ENCODE measurements at places on chromosomes 4 and X.

- DNase-seq: no peak
These were observed 123.6 kb downstream of the RELL1 start for GRCh38 chr4:37562592-37562991.

GRCh38 chrX:96906741-96907140 lies 23.0 kb downstream of the RPA4 start:
- no peak for DNase-seq

- DNase-seq: no peak
These were observed 61.9 kb upstream of the CLDN34 start for GRCh38 chrX:9905288-9905687.

- no peak for DNase-seq
These were observed 6.6 kb downstream of the FBXL5 start for GRCh38 chr4:15648600-15648999.

DNA sequence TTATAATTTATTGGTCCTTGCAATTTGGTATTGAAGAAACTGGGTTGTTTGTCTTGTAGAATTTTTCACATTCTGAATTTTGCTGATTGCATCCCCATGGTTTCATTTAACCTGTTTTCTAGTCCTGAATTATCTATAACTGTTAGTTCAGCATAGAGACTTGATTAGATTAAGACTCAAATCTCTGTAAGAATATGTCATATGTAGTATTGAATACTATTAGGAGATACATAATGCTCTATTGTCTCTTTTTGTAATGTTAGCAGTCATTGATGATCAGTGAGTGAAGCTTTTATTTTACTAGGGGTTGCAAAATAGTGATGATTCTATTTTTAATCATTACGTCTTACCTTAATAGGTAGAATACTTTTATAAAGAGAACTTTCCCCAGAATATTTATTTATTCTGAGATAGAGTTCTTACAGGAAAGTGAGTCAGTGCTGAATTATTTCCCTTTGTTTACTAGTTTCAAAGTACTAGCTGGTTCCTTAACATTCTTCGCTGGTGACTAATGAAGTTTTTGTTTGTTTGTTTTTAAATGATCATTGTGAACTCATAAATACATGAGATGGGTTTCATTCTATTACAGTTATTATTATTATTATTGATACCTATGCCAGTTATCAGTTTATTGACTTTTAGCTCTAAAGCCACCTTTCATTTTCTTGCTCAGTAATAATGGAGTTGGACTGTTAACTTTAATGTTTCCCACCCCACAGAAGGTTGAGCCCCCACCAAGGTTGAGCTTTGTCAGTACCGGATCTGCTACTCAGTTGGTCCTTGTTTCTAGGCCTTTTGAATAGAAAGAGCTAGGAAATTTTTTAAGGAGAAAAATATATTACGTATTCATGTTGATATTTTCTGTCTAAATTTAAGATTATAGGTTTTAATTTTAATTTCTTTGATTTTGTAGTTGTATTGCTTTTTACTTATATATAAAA lies 102.3 kb downstream of the LARP1B start:
- no peak for DNase-seq

DNA sequence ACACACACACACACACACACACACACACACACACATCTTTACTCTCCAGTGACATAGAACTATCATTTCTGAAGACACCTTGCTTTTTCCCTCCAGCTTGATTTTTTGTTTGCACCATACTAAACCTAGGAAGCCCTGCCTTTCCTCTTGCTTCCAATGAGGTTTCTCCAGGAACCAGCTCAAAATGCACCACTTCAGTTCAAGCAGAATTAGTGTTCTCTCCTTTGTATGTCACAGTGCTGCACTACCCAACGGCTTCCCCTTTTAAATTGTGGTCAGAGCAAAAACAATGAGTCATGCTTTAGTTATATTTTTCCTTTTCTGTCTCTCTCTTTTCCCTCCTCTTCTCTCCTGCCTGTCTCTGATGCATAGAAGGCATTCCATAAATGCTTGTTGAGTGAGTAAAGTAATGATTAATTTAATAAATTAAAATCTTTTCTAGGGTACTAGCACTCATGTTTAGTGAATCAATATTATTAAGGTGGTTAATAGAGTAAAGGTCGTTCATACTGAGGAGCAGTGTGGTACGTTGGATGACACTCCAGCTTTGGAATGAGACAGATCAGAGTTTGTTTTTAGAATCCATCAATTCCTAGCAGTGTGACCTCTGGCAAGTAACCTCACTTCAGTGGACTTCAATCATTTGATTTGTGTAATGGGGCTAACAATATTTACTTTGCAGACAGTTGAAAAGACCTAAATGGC lies 5.9 kb downstream of the RTL3 start:
- no peak for DNase-seq

DNA sequence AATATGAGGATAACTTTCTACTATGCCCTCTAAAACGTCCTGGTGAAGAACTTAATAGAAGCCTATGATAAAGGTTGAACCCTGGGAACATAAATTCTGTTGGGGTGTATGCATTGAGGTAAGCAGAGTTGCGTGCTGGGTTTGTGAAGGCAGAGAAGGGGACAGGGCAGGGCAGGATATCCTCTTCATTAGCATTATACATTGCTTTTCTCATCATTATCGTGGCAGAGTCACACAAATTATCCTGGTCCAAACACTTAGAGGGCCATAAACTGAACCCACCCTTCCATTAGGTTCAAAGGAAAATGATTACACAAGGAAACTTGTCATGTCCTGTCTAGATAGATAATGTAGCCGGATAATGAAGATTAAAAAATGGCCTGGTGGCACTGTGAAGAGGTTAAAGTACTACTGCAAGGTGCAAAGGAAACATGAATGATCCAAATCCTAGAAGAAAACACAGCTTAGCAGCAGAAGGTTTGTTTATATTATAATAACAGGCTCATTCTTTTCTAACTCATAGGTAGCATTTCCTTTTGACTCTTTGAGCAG lies 189.1 kb downstream of the SPCS3 start:
- no peak for DNase-seq

- no peak for DNase-seq
These were observed 5.2 kb downstream of the POU4F2 start for GRCh38 chr4:146643812-146644401.

DNA sequence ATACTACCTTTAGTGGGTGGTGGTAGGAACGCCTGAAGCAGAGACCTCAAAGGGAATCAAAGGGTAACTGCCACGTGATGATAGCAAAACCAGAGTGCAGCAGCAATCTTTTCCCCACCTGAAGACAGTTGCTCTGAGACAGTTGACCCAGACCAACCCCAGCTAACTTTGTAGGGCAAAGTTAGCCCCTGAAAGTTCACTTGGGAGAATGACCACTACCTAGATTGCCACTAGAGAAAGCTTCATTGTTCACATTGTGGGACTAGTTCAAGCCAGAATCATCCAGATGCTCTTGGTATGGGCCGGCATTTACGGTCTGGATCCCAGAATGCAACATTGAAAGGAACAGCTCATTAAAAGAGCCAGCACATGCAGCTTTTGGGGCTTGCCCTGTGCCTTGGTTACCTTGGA lies 4.1 kb downstream of the SEPTIN6 start:
- no peak for DNase-seq

- DNase-seq: no peak
These were observed 191.8 kb downstream of the MAML3 start for GRCh38 chr4:139962130-139962684.

DNA sequence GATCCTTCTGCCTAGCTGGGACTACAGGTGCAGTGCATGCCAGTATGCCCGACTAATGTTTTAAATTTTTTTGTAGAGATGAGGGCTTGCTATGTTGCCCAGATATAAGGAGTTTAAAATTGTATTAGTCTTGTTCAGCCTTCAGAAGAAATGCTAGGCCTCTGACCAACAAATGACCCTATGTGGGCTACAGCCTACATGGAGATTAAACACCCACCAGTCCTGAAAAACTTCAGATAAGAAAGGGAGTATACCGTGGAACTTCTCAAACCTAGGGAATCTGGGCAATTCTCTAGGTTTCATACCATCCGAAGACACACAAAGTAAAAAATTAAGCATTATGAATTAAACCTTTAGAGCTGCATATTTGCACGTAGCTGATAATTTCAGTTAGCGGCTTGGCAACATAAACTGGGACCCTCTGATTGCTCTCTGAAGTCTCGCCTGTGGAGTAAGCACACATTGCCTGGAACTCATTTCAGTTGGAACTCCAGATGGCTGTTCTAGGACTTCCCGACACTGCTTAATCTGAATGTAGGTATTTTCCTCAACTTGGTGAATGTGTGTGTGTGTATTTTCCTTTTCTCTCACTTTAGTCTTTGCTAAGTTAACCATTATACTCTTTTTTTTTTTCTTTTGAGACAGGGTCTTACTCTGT lies 33.0 kb downstream of the MOB1B start:
- no peak for DNase-seq

DNA sequence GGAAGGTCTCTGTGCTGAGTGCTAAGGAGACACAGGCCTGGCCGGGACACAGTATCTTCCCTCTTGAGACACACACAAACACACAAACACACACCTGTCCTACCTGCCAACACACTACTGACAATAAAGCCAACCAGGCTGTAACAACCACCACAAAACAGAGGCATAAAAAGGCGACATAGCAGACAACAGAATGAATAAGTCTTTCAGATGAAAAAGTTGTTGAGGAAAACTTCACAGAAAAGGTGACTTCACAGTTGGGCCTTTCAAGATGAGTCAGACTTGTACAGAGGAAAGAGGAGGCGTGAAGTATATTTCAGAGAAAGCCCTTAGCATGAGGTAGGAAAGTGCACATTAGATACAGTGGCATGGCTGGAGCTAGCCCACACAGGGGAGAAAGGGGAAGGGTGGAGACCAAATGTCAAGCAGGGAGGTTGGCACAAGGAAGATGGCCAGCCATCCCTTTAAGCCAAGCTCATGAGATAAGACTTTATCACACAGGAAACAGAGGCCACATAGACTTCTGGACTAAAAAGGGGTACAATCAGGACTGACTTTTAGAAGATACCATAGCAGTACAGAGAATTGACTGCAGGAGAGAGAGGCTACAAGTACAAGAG lies 54.0 kb downstream of the SLC9A7 start:
- no peak for DNase-seq

DNA sequence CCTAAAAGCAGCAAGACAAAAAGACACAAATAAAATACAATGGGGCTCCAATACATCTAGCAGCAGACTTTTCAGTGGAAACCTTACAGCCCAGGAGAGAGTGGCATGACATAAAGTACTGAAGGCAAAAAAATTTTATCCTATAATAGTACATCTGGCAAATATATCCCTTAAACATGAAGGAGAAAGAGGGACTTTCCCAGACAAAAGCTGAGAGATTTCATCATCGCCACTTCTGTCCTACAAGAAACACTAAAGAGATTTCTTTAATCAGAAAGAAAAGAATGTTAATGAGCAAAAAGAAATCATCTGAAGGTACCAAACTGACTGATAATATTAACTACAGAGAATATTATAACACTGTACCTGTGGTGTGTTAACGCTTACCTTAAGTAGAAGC lies 86.4 kb downstream of the ANKRD17 start:
- DNase-seq: no peak

DNA sequence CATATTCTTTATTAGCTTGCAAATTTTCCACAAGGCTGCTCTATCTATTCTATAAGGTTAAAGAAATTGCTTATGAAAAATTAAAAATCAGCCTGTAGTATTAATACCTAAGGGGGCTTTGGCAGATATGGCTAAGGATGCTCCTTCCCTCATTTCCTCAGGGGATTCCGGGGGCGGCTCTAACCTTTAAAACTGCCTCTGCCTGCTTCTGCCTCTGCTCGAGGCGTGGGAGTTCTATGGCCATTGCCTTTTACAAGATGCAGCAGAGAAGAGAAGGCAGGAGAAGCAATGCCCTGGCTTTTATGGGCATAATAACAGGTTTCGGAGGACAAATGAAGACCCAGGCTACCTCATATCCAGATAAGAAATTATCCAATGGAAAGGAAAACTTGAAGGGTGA lies 8.6 kb upstream of the CDKN2AIP start:
- no peak for DNase-seq

GRCh38 chrX:108344216-108344615 lies 94.0 kb downstream of the COL4A6 start:
- DNase-seq: no peak

GRCh38 chrX:85419293-85419692 lies 39.8 kb upstream of the POF1B start:
- DNase-seq: no peak

DNA sequence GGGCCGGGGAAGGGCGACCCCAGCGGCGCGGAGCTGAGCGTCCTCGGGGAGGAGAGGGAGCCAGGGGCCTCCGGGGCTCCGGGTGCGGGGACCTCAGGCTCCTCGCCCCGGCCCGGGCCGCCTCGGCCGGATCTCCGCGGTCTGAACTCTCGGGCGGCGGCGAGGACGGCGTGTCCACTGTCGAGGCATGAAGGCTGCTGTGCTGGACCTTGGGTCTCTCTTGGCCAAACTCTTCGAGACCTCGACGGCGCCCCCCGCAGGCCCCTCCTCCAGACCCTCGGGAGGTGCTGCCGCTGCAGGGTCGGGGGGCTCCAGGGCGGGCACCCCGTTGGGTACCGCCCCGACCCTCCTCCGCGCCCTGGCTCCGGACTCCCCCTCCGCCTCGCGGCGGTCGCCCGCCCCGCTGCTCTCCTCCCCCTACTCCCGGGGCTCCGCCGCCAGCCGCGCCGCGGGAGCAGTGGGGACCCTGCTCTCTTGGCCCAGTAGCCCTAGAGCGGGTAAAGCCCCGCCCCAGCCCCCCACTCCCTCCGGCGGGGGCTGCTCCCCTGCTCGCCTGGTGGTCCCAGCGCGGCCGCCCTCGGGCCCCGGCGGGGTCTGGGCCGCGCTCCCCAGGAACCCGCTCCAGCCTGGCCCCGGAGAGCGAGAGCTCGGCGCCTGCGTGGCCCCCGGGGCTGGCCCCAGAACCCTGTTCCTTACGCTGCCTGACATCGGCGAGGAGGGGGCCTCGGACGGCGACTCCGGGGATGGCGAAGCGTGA lies 564 bp downstream of the FAM149A start:
- no peak for DNase-seq

- DNase-seq: no peak
These were observed 689 bp upstream of the TMA16 start for GRCh38 chr4:163493643-163494359.

GRCh38 chr4:40844261-40844660 lies 94.5 kb downstream of the NSUN7 start:
- DNase-seq: no peak

DNA sequence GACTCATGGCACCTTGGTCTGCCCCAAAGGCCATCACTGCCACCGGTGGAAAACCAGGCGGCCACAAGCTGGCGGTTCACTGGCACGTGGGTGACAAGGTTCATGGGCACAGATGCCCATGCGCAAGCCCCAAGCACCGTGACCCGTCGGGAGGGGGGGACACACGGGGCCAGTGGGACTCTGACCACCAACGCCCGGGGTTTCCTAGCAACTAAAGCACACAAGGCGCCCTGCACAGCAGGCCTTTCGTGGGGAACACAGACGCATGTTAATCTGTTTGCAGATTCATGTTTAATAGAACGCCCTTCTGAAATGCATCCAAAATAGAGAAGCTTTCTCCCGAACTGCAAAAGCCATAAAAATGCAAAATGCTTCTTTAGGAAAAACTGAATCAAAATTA lies 43.9 kb downstream of the FAM53A start:
- no peak for DNase-seq

GRCh38 chr4:10809905-10810304 lies 125.3 kb upstream of the CLNK start:
- no peak for DNase-seq
